ENCODE measurements at places on chromosomes 2 and 18.

DNA sequence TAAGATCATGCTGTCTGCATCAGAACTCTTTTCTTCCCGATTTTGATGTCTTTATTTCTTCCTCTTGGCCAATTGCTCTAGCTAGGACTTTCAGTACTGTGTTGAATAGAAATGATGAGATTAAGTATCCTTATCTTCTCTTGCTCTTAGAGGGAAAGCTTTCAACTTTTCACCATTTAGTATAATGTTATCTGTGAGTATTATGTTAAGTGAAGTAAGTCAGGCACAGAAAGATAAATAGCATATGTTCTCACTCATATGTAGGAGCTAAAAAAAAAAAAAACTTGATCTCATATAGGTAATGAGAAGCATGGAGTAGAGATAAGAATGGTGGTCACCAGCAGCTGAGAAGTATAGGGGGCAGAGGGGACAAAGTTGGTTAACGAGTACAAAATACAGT is 1089.5 kb downstream of the TDRD15 start:
- DNase-seq = no peak

DNA sequence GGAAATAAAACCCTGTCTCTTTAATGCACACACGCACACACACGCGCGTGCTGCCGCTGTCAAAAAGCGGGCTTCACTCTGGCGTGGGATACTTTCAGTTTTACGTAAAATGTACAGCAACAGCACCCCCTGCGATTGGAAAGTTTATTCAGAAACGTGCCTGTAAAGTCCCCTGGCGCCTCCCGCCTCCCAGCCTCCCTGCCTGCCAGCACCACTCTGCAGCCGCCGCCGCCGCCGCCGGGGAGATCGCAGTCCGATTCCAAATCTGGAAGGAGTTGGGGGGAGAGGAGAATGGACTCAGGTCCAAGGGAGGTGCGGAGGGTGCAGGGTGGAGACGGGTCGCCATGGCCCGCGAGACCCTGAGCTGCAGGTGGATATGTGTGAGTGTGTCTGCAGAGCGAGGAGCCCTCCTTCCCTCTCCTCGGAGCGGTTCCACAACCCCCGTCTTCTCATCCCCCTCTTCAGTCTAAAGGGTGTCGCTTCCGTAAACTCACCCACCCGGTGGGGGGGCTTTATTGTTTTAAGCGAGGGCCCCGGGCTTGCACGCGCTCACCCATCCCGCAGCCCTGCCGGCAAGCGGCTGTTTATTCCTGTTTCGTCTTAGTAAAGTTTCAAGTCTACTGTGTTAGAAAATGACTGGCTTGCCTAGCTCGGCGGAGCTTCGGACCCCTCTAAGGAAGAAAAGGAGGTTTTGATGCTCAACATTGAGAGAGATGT is 1.8 kb upstream of the BCL11A start:
- peak; percentile 78 for DNase-seq

- no peak for DNase-seq
These were observed 805 bp downstream of the CIDEA start for GRCh38 chr18:12254820-12255511.

DNA sequence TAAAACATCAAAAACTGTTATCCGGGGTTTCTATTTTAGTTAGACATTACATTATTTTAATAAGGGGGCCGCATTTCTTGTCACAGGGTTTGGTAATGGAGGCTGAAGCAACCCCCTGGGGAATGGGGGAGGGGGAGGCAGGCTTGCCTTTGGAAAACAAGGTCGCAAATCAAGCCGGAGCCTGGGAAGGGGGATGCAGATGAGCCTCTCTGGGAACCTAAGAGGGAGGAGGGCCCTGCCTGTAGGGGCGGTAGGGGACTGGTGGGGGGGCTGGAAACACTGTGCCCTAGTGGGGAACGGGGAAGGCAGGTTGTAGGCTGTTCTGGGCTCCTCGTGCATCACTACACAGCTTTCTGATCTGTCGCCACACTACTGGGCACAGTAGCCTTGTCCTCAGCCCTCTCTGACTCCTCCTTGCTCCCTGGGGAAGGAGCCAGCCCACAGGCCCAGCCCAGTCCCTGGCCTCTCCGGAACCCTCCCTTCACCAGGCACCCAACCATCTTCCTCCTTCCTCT is 170.2 kb upstream of the SMAD2 start:
- no peak for DNase-seq

GRCh38 chr2:24021122-24021998 is 11.5 kb downstream of the MFSD2B start:
- DNase-seq = peak; percentile 76

DNA sequence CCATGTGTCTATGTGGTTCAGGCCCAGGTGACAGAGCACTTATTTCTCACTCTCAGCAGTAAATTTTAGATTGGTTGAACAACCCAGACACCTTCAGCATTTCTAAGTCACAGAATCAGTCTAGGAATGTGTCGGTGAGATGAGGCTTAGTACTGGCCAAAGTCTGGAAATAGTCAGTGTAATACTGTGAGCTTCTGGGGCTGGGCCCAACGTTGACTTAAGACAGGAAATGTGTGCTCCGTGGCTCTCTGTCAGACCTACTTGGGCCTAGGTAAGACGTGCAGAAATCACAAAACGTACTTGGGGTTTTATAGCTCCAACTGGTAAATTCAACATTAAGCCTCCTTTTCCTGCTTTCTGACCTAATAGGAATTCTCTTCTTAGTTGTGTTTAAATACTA is 160.3 kb upstream of the COL3A1 start:
- no peak for DNase-seq

DNA sequence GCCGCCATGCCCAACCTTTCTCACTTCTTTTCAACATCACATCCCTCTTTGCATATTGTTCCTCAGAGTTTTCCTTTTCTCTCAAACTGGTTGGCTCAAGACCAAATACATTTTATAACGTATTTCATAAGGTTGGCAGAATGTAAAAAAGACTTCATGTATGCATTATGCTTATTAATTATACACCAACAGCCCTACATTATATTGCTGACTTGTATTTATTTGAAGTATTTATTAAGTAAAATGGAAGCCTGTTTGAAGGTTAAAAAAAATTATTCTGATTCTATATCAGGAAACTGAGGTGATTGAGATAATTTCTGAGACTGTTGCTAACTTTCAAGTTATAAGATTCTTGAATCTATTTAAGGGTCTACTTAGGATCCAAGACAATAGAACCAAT is 208.0 kb upstream of the KCNH7 start:
- DNase-seq = no peak

DNA sequence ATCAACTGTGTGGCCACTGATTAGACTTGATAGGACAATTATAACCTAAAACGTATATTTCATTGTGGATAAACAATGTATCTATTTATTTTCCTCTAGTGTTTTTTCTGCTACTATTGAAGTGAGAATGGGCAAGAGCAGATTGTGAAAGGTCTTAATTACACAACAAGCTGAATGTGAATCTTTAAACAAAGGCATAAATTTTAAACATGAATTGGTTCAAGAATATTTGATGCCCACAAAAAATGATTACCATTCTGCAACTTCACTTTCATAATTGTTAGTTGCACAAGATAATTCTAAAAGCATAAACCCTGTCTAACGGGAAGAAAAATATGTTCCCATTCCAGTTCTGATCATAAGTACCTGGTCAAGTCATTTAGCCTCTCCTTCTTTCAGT is 285.6 kb downstream of the GULP1 start:
- DNase-seq = no peak

DNA sequence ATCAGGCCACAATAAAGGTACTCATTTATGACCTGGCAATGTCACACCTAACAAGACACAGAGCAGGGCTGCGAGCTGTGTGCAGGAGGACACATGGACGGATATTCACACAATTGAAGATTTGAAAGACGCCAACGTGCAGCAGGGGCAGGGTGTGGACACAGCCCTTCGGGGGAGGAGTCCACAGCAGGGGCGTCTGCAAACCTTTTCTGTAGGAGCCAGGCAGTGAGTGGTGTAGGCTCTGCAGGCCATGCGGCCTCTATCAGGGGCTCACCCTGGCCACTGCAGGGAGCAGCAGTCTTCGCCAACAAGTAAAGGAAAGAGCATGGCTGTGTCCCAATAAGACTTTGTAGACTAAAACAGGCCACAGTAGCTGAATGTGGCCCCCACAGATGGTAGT is 125.7 kb upstream of the SNTG2 start:
- no peak for DNase-seq

- DNase-seq = peak; percentile 40
These were observed 513.5 kb downstream of the TRIB2 start for GRCh38 chr2:13230221-13230620.

- DNase-seq = no peak
These were observed 363.7 kb downstream of the SLC4A3 start for GRCh38 chr2:219991116-219991515.

DNA sequence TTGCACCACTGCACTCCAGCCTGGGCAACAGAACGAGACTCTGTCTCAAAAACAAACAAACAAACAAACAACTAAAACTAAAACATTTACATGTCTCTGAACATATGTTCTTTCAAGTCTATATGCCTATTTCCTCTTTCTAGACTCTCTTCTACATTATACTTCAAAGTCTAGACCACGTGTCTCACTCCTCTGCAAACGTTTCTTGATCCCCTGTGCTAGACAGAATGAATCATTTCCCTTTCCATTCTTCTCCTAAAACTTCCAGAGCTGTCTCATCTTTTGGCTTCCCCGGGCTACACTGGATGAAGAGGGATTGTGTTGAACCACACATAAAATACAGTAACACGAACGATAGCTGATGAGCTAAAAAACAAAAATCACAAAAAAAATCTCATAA is 67.1 kb downstream of the BAZ2B start:
- DNase-seq = peak; percentile 57

DNA sequence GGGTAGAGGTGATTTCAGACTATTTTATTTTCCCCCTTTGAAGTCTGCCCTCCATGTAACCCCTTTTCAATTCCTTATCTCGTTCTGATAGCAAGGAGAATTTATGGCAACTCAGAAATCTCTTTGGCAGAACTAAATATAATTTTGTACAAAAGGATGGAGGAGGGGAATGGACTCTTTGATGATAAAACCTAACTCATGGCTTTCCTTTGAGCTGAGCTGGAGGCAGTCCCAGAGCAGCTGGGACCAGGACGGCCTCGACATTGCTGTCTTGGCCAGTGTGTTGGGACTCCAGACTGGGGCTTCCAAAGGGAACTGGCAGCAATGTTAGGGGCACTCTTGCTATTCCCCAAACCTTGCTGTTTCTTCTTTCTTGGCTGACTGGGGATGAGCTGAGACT is 47.7 kb downstream of the PAX8 start:
- DNase-seq = no peak

- peak; percentile 66 for DNase-seq
These were observed 17.3 kb downstream of the CIB4 start for GRCh38 chr2:26623541-26624495.

DNA sequence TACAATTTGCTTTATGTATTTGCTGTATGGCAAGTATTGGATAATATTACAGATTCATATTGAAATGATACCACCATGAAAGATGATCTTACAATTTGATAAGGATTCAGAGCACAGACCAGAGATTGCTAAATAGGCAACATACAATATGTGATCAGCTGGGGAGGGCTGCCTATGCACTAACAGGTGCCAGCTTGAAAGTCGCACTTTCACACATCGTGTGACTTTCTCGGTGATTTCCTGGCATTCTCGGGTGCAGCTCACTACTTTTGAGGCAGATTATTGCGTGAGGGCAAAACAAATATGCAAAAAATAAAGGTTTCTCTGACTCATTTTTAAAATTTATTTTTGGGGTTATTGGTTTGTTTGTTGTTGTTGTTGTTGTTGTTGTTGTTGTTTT is 36.0 kb downstream of the RBMS1 start:
- DNase-seq = no peak

DNA sequence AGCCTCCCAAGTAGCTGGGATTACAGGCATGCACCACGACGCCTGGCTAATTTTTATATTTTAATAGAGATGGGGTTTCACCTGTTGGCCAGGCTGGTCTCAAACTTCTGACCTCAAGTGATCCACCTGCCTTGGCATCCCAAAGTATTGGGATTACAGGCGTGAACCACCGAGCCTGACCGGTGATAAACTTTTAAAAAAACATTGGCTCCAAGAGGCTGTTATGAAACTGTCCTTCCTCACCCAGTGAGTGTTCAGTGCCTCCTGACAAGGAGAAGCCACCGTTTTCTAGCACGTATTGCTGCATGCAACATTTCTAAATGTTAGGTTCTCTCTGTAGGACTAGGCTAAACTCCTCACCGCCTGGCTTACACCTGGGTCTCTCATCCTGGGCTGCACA is 63.3 kb downstream of the EDAR start:
- DNase-seq = no peak

DNA sequence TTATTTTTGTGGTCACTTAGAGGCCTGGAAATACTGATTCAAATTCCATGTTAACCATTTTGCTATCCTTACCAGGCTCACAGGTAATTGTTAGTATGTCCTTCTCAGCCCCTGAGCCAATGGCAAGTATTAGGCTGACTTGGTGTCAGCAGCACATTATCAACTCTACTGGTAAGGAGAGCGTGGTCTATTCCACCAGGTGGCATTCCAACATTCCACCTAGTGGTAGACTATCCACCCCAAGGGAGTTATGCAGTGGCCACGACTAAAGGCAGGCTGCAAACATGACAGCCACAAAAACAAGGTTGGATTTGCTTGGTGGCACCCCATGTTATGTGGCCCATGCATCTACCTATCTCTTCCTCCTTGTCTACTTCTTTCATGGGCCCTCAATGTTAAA is 31.8 kb upstream of the GCC2 start:
- peak; percentile 16 for DNase-seq

GRCh38 chr2:161102770-161103450 is 57.3 kb upstream of the TANK start:
- DNase-seq = peak; percentile 35

- no peak for DNase-seq
These were observed 855.3 kb downstream of the SLC4A3 start for GRCh38 chr2:220482716-220483115.

DNA sequence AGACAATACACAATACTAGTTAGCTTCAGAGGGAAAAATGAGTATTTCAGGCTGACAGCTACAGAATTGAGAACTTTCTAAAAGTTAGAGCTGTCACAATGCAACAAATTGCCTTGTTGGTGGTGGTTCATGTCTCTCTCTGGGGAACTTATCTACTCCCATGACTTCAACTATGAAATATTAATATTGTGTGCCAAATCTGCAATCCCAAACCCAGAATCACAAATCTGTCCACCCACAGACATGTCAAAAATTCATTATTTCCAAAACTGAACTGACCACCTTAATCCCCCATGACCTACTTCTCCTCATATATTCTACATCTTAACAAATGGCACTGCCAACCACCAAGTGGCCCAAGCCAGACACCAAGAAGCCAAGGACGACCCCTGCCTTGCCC is 143.5 kb downstream of the TCF4 start:
- DNase-seq = no peak

GRCh38 chr2:174971868-174972781 is 33.1 kb downstream of the CHN1 start:
- peak; percentile 90 for DNase-seq

- peak; percentile 35 for DNase-seq
These were observed 463.2 kb downstream of the CDH2 start for GRCh38 chr18:27713738-27714095.

- no peak for DNase-seq
These were observed 1.3 kb downstream of the PTMA start for GRCh38 chr2:231709636-231709980.

Measured in ELR (cell line).